ENCODE measurements at places on chromosomes 16 and 17.

GRCh38 chr16:79750311-79750710 lies 149.8 kb upstream of the MAF start:
- no peak for DNase-seq

DNA sequence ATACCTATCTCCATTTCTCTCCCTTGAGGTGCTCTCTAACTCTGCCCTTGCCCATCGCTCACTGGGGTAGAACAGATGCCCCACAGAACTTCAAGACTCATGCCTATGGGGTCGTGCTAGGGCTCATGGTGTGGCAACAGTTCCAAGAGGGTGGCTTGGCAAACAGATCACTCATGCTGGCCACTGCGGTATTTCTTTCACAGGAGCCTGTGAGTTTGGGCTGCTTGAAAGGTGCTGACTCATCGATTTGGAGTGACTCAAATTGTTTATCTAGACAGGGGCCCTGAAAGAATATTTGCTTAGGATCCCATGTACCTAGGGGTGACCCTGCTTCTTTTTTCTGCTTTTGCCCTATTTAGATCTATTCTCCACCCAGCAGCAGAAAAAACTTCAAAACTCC lies 69.9 kb downstream of the IRX5 start:
- no peak for DNase-seq

DNA sequence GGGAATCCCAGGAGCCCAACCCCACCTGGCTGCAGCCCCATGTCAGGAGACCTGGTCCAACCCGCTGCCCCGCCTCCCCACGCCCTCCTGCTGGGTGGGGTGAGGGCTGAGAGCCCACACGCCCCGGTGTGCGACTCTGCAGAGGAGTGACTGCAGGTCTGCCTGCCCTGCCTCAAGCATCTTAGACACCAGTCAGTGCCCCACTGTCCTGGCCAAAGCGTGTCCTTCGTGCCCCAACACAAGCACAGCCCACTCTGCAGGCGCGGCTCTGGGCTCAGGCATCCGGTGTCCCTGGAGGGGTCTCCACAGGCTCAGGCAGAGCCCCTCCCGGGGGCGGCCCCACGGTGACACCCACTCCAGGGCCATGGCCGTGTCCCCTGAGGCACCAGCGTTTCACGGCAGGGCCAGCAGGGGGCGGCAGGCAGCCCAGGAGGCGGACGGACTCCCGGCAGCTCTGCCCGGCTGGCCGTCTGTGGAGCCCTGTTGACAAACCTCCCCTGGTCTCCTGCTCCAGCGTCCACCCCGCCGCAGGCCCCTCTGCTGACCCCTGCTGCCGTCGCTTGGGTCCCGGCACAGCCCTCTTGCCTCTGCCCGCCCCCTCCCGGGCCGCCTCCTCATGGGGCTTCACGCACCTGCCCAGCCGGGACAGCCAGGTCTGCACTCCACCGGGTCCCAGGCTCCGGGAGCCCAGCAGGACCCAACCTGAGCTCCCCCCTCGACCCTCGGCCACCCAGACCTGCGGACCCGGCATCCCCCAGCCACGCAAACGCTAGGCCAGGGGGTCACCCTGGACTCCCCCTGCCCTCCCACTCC lies 8.6 kb upstream of the UBE2I start:
- DNase-seq: peak; percentile 45

DNA sequence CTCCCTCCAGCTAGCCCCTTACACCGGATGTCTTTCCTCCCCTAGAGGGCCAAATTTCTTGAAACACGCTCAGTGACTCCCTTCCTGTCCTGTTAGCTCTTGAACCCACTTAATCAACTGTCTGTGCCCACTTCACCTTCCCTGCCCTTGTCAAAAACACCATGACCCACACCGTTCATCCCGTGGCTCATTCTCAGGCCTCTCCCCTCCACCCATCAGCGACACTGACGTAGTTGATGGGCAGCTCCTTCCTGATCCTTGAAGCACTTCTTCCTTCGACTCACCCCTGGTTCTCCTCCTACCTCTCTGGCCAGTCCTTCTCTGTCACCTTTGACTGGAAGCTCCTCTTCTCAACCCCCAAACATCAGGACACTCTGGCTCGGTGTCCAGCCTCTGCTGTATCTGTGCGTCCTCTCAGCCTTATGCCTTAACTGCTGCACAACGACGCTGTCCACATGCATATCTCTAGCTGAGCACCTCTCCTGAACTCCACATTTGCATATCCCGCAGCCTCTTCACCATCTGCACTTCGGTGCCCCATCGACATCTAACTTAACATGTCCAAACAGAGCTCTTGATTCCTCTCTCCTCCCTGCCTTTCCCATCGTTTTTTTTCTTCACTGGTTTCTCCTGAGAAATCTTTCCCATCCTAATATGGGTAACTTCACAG lies 39.3 kb upstream of the CCDC182 start:
- DNase-seq: no peak

GRCh38 chr17:65559461-65559803 lies 2.0 kb downstream of the AXIN2 start:
- DNase-seq: no peak

GRCh38 chr16:88331989-88332920 lies 50.5 kb upstream of the ZNF469 start:
- DNase-seq: no peak

DNA sequence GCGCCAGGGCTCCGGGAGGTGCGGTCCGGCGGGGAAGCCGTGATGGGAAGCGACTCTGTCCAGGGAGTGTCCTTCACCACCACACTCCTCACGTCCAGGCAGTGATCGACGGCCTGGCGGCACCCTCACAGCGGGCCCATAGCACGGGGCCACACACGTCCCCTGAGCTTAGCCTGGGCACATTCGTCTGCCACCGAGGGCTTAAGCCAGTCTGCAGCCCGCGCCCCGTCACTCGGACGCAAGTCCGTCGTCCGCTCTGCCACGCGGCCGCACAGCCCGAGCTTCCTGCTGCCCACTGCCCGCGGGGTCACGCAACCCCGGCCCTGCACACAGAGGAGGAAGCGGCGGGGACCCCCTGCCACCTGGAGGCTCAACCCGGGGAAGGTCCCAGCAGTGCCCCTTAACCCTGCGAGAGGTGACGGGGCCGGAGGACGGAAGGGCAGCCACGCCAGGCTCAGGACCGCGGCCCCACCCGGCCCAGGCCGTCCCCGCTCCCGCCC lies 3.0 kb upstream of the TBX2 start:
- DNase-seq: no peak

GRCh38 chr16:53865494-53865863 lies 161.5 kb downstream of the FTO start:
- DNase-seq: no peak

DNA sequence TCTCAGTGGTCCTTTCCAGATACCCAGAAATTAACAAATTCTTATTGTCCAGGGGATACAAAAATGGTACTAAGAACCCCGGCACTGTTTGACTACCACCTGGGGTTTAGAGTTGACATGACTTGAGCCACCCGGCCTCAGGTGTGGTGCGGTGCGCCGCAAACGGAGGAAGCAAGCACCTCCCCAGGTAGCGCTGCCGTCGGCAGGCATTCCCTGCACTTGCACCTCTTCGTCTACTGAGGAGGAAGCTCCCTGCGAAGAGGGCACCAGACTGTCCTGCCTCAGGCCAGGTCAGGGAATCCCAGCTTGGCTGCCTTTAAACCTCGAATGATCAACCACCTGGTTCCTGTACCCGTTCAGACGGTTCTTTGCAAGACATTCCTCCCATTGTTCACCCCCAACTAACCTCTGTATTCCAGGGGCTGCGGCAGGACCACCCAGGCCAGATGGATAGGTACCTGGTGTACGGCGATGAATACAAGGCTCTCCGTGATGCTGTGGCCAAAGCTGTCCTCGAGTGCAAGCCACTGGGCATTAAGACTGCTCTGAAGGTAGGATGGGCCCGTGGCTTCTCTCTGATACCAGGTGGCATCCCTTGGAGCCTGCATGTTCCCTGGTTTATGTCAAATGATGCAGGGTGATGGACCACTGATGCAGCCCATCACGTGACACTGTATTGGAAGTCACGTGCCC lies 40.8 kb upstream of the ENDOV start:
- no peak for DNase-seq

- DNase-seq: no peak
Measured at GRCh38 chr16:71555230-71555891, 21.5 kb downstream of the TAT start.

DNA sequence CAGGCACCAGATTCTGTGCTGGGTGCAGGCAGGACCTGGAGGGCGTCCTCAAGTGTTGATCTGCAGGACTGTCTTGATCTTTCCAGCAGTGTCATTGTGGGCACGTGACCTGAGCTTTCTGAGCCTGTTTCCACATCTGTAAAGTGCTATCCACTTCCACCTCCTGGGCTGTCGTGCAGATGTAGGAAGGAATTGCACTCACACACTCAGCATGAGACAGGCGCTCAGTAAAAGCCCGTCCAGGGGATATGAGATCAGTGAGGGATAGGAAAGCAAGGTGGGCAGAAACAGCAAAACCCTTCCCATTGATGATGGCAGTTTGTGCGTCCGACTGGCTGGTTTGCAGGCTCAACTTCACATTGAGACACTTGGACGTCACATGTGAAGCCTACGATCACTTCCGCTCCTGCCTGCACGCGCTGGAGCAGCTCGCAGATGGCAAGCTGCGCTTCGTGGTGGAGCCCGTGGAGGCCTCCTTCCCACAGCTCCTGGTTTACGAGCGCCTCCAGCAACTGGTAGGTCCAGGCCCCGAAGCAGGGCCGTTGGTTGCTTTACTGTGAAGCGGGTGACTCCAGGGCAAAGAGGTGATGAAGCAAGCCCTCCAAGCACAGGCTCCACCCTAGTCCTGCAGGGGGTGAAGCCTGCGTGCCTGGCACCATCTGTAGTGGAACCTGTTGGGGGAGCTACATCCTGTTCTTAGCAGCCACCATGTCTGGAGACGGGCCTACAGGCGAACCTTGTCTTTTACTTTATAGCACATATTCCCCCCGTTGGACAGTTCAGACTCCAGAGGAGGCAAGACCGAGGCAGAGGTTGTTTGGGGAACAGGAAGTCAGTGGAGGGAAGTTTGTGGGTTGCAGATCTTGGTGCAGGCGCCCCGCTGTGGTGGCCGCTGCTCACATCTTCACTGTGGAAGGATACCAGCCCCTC lies 23.0 kb downstream of the METTL22 start:
- no peak for DNase-seq

DNA sequence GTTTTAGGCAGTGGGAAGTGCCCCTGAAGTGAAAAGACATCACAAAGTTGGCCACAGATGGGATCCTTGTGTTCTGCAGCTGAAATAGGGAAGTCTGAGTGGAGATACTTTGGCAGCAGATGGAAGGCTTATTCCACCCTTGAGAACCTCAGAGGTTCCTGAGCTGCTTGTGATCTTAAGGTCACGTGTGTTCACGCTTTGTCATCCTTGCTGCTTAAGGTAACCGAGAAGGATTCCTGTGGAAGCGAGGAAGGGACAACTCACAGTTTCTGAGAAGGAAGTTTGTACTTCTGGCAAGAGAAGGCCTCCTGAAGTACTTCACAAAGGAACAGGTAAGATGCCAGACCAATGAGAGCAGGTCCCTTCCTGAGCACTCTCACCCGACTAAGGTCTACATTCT lies 12.2 kb downstream of the ADAP2 start:
- no peak for DNase-seq

DNA sequence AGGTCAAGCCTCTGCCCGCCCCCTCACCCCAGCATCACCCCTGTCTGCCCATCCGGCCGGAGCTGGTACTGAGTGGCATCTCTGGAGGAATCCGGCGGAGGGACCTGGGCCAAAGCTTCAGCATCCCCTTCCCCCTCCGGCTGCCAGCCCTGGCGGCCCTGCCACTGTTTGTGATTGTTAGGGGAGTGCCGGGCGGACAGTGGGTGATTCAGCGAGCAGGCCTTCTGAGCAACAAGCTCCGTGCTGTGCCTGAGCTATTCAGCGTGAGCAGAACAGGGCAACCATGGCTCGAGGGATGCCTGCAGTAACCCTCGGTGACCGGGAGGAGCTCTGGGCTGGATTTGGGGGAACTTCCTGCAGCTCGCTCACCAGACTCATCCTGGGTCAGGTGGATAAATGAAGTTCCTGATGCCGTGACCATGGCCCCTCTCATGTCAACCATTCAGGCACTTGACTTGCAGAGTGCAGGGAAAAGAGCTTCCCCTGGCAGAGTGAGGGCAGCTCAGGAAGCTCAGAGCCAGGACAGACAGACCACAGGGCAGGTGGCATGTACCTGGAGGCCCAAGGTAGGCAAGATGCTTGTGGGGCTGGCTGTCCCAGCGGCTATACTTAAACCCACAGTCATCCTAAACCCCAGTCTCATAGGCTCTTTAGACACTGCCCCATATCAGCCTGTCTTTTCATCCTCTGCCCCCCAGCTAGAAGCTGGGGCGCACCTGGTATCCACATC lies 24.3 kb upstream of the MLKL start:
- no peak for DNase-seq

GRCh38 chr17:9115214-9116191 lies 94.2 kb downstream of the NTN1 start:
- peak; percentile 25 for DNase-seq

DNA sequence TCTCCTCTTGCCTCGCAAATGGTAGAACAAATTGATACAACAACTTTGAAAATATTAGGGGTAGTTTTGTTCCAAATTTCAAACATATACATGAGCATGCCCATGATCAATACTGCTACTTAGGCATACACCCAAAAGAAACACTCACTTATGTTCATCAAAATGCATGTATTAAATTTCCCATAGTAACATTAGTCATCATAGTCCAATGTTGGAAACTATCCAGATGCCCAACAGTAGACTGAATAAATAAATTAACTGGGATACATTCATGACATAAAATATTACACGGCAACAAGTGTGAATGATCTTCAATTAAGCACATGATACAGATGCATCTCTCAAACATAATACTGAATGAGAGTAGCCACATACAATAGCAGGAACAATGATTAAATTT lies 391.6 kb downstream of the CDH11 start:
- DNase-seq: no peak

- no peak for DNase-seq
Measured at GRCh38 chr16:57725554-57725953, 10.0 kb upstream of the KATNB1 start.

GRCh38 chr17:41498276-41498675 lies 7.1 kb downstream of the KRT13 start:
- DNase-seq: no peak

GRCh38 chr16:19522397-19522732 lies 467 bp upstream of the GDE1 start:
- no peak for DNase-seq

- no peak for DNase-seq
Measured at GRCh38 chr17:59010026-59010425, 96.7 kb downstream of the TRIM37 start.

DNA sequence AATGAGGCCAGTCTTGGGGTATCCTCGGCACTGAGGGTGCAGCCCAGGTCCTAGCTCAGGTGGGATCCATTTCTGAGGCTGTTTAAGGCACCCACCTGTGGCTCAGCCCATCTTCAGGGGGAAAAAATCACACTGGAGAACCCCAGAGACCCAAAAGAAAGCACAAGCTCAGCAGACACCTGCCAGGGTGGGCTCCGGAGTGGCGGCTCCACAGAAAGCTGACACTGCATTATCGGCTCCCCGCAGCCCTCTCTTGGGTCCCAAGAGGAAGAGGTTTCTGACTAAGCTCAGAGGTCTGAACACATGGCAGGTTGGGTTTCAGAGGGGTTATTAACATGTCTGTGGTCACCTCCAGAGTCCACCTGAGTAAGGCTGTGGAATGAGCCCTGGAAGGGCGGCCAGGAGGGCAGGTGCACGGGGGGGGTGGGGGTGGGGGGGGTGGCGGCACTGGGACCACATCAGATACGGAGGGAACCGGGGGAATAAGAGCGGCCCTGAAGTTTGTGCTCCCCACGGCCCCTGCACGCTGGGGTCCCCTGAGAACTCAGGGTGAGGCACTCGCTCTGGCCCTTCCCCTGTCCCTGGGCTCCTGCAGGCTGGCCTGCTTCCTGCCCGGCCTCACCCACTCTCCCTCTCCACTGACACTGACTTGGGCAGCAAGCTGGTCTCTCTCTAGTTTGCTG lies 79.5 kb downstream of the TIMM22 start:
- DNase-seq: no peak

All from stimulated activated CD8-positive, alpha-beta memory T cell treated with anti-CD3 and anti-CD28 coated beads, Interleukin-2, amount 100 ng/mL, for 1 hour (primary cell).